ENCODE measurements at places on chromosomes 12 and 14.

- peak; percentile 79 for DNase-seq
Observed at GRCh38 chr14:75295491-75296345, 17.1 kb downstream of the FOS start.

- no peak for DNase-seq
Observed at GRCh38 chr12:76909290-76909689, 30.5 kb upstream of the CSRP2 start.

DNA sequence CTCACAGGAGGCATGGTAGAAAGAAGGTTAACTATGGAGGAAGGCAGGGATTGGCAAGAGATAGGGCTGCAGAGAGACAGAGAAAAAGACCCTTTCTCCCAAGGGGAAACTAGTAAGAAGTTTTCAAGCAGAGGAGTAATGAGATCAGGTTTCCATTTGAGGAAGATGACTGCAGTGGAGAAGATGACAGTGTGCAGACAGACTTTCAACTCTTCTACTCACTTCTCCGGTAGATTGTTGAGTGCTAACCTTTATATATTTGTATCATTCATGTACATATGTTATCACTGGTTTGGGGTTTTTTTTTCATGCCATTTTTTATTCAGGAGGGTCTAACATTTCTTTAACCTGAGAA is 5.9 kb upstream of the B3GNT4 start:
- no peak for DNase-seq

GRCh38 chr12:113271853-113272561 is 50.7 kb downstream of the TPCN1 start:
- DNase-seq = no peak

DNA sequence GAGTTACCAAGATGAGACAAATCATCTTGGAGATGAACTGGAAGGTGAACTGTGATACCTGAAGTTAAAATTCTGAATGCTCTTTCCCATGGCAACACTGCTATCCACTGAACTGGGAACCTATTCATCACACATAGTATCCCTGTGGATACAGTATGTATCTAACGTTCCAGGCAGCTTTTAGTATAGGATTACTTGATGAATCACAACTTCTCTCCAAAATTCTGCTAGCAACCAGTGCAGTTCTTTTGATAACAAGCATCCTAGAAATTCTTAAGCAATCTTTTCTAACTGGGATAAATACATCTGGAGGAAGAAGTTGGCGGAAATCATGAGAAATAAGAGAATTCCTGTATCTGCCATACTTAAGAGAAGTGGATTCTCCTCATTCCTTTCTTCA is 66.4 kb downstream of the PAWR start:
- DNase-seq = no peak

- no peak for DNase-seq
Observed at GRCh38 chr14:84323978-84324377, 1206.0 kb upstream of the FLRT2 start.

GRCh38 chr12:48414021-48414420 is 58.3 kb upstream of the ANP32D start:
- DNase-seq = no peak

- DNase-seq = no peak
Observed at GRCh38 chr12:54700301-54700700, 52.1 kb upstream of the DCD start.

DNA sequence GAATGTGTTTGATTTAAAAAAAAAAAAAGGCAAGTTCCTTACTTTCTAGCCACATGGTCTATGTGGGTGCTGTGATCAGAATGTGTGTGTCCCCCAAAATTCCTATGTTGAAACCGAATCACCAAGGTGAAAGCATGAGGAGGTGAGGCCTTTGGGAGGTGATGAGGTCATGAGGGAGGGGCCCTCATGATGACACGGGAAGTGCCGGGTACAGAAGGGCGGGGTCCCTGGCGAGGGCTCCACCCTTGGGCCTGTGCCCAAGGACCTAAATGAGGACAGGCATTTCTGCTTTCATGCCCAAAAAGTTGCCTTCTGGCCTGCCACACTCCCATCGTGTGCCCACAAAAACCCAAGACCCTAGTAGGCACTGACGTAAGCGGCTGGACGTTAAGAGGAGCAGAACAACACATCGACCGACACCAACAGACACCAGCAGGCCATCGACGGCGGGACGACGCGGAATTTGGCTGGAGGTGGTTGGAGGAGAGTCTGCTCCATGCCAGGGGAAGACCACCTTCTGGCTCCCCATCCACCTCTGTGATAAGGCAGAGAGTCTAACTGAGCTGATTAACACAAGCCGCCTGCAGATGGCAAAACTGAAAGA is 211.8 kb downstream of the FOXN3 start:
- no peak for DNase-seq

GRCh38 chr12:5989621-5990020 is 44.6 kb upstream of the ANO2 start:
- DNase-seq = no peak

GRCh38 chr12:700016-700415 is 36.8 kb upstream of the NINJ2 start:
- no peak for DNase-seq

GRCh38 chr12:99055299-99055698 is 410.2 kb downstream of the APAF1 start:
- no peak for DNase-seq

- no peak for DNase-seq
Observed at GRCh38 chr12:46342562-46343033, 30.0 kb downstream of the SLC38A2 start.

GRCh38 chr14:48937541-48938195 is 648.5 kb downstream of the RPS29 start:
- DNase-seq = no peak

DNA sequence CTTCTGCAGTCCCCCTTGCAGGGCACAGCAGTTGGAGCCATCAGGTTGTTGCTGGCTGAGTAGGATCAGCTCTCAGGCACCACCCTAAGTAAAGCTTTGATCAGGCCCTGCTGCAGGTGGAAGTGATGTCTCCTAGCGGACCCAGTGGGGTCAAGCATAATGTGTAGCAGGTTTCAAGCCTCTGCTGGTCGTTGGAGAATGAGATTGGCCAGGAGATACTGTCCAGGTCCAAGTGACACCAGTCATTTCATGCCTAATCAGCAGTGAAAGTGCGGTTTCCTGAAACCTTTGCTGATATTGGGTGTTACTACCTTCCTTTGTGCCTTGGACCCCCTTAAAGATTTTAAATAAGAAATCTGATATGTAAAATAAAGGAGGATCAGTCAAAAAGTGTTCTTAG is 72.6 kb downstream of the SUSD6 start:
- no peak for DNase-seq

DNA sequence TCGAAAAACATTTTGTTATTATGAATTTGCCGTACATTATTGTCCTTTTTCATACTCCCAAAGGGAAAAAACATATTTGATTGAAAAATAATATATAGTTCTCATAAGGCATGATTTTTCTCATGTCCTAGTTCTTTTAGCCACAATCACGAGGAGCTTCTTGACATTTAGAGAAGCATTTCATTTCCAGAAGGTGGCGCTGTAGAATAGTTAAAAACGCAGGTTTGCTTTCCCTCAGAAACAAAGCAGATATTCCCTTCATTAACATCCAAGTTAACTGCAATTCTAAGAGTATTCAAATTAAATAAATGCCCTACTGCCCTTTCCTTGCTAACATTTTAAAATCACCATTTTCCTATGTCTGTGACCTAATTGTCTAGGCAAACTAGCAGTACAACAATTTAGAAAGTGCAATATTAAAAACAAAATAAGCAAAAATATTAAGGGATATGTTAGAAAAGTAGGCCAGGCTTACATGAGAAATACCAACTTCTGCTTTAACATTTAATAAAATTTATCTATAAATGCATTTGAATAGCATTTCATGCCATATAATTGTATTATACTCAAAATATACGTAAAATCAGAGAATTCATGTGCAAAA is 10.9 kb upstream of the PIK3C2G start:
- DNase-seq = peak; percentile 70

- DNase-seq = no peak
Observed at GRCh38 chr12:52007158-52007921, 594 bp downstream of the TAMALIN start.

GRCh38 chr12:51870504-51870903 is 17.4 kb upstream of the ANKRD33 start:
- no peak for DNase-seq
